ENCODE measurements at places on chromosomes 7 and 10.

DNA sequence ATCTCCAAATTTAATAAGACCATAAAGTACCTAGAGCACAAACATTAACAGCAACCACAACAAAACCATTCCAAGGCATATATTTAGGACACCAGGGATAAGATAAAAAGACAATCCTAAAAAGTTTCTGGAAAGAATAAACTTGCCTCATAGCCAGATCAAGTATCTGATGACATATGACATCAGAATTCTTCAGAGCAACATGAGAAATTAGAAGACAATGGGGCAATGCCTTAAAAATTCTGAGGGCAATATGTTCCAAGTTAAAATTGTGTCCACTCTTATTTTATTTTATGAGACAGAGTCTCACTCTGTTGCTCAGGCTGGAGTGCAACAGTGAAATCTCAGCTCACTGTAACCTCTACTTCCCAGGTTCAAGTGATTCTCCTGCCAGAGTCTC lies 2.8 kb downstream of the EFCAB10 start:
- no peak for DNase-seq

- no peak for DNase-seq
Observed at GRCh38 chr7:106015381-106016218, 52.5 kb downstream of the CDHR3 start.

DNA sequence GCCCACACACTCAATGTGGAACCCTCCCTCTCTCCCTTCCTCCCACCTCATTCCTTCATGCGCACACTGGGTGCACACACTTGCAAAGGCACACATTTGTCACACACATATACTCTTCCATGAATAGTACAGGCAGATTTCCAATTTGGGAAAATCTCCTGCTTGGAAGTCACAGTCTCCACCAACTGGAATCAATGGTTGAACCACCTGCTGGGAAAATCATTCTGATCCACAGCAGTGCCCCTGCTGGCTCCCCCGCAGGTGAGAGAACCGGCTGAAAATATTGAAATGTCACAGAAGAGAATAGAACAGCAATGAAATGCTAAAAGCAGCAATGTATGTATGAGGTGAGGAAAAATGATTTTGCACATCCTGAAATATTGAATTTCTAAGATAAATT lies 232.7 kb downstream of the ADAM12 start:
- no peak for DNase-seq

- peak; percentile 52 for DNase-seq
Observed at GRCh38 chr7:128402356-128402755, 7.4 kb downstream of the IMPDH1 start.

GRCh38 chr7:158016180-158017097 lies 571.2 kb downstream of the PTPRN2 start:
- DNase-seq, result no peak

Data from suppressor macrophage treated with lipopolysaccharide for 4 hours (primary cell).